ENCODE measurements at places on chromosomes 13 and 19. TPM values are rescaled to one million over a fixed set of nuclear protein-coding genes. Genes with fewer than 3 reads are reported as not detected.

DNA sequence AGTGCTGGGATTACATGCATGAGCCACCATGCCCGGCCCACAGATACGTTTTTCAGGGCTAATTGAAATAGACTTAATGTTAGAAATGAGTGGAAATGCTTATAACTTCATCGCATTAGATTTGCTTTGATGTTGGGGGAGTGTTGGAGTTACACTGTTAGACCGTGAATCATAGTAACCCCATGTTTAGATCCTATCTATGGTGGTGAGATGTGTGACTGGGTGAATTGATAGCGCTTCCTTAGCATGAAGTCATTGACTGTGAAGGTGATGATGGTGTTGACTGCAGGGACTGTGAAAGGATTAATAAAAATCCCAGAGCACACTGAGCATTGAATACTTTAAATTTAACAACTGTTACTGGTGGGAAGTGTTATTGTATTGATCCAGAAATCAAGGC, 1.7 kb downstream of the ZNF264 start:
- no peak for DNase-seq

GRCh38 chr19:47370045-47370611, 21.0 kb downstream of the DHX34 start:
- DNase-seq = no peak

DNA sequence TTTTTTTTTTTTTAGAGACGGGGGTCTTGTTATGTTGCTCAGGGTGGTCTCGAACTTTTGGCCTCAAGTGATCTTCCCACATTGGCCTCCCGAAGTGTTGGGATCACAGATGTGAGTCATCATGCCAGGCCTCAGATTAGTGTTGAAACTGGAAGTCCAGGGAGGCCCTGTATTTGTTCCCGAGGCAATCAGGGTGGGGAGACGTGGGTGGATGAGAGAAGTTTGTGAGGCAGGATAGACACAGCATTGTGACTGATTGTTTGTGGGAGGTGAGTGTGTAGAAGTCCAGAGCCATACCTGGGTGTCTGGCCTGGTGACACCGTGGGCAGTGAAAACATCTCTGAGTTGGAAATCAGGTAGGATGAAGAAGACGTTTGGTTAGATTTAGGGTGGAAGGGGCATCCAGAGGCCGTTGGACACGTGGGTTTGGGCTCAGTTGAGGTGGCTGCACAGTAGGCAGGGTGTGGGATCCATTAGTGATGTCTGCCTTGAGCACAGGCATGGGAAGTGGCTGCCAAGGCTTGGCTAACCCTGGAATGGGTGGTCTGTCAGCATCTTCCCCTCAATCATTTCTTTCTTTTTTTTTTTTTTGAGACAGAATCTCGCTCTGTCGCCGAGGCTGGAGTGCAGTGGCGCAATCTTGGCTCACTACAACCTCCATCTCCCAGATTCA, 12.4 kb downstream of the RTN2 start:
- no peak for DNase-seq

DNA sequence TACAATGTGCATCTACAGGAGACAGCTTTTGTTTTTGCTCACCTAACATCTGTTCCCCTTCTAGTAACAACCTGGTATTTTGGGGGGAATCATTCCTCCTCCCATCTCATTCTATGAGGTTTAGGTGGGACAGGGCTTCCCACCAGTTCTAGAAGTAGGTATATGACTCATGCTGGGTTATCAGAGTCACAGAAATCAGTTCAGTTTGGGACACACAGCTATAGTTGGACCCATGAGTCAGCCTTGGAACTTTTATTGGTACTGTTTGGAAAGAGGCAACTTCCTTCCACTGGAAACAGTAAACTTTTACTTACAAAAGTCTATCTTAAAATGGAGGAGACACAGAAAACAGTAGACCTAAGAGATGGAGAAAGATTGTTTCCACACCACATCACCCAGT, 185.5 kb downstream of the DNAJC3 start:
- DNase-seq = no peak

DNA sequence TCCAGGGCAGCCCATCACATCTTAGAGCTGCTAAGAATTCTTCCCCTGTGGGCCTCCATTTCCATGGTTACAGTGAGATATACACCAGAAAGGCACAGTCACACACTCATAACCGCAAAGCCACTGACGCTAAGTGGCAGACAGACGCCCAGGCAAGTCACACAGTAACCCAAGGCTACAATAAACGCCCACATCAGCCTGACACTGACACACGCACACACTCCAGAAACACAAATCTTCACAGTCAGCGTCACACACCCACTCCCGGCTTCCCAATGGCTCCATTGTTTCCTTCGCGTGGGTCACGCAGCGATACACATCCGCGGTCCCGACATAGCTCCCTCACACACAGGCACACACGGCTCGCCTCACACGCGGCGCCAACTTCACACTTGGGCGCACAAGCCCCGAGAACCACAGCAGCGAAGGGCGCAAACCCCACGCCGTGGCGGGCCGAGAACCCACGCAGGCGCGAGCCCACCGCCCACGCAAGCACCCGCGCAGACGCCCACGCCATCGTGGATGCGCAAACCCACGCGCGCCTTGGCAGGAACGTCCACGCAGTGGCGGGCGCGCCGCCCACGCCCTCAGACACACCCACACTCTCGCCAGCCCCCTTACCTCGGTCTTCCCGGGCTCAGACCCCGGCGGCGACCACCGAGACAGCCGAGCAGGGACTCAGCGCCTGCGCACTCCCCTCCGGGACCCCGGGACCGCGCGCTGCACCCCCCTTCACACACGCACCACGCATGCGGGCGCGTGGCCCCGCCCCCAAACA, at the start of gene ZNF667:
Gene ZNF667 (minus strand): TSS at position 695 of the 778 bp plus-strand sequence. CDS start 14,975 bp downstream, outside the sequence.
- no peak for DNase-seq

- DNase-seq = no peak
Measured at GRCh38 chr19:35293363-35293739, 1.4 kb downstream of the MAG start.

DNA sequence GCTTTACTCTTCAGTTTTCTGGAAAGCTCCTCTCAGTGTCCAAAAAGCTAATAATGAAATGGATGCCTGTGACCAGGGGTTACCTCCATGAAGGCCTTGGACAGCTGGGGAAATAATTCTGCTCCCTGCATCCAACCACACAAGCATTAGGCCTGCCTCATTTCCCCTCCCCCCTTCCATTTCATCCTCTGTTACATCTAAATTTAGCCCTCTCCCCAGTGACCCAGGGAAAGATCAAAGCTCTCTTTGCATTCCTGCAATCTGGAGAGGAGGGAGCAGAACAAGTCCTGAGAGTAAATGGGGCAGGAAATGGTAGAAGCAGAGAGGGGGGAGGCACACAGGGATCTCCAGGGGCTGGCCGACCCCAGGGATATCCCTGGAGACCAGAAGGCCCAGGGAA, 452.7 kb downstream of the TSHZ3 start:
- no peak for DNase-seq

DNA sequence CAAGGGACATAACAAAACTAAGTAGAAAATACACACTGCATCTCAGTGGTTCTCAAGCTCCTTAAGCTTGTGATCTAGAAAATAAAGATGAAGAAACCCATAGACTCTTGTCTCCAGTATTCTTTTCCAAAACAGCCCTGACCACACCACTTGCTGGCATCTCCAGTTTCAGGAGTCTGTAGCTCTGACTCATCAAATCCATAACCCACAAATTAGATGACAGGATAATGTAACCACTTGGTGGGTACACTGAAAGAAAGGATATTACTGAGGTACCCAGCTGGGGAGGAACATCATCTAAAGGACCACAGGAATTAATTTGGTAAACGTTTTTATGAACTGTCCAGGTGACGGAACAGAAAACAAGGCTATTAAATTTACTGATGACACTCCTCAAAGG, 214.7 kb downstream of the VWA8 start:
- no peak for DNase-seq

GRCh38 chr13:74062933-74063332, 71.3 kb downstream of the KLF12 start:
- no peak for DNase-seq

- no peak for DNase-seq
Measured at GRCh38 chr13:30898678-30899241, 7.3 kb upstream of the MEDAG start.

GRCh38 chr13:75333103-75333502, 148.9 kb downstream of the TBC1D4 start:
- DNase-seq = no peak

DNA sequence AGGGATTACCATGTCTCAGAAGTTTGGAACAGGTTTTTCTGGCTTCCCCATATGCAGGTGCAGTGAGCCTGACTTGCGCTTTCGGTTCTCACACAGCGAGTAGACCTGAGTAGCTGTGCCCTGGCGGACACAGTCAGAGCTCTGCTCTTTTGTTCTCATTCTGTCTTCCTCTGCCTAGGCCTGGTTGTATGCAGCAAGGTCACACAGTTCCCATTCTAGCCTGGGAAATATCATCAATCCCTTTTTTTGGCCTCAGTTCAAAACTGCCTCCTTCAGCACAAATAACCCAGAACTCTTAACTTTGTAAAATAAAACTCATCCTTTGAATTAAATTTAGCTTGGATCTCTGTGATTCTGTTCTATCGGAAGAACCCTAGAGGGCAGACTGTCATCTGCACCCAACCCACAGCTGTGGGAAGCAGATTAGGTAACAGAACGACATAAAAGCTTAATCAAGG, 10.2 kb downstream of the OXGR1 start:
- DNase-seq = no peak

- no peak for DNase-seq
Measured at GRCh38 chr13:101341464-101341863, 74.8 kb downstream of the NALCN start.

DNA sequence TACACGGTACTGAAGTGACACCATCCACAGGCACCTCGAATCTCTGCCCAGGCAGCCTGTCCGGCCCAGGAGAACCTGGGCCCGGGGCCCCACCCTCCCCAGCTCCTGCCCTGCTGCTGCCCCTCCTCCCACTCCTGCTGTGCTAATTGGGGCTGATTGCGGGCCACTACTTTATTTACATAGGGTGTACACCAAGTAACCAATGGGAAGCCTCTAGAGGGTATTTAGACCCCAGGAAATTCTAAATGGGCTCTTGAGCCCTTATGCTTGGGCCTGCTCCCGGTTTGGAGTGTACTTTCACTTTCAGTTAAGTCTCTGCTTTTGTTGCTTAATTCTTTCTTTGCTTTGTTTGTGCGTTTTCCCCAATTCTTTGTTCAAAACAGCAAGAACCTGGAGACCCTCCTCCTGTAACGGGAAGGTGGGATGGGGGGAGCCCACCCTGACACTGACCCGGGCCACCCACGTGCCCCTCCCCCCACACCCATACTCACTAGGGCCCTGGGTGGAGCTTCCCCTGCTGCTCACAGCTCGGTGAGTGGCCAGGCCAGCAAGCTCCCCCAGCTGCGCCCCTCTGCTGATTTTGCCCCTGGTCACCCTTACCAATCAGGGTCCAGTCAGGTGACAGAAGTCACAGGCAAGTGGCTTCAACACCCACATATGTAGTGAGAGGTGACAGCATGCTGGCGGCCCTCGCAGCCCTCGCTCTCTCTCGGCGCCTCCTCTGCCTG, 9.4 kb downstream of the SCGB2B2 start:
- DNase-seq = no peak

DNA sequence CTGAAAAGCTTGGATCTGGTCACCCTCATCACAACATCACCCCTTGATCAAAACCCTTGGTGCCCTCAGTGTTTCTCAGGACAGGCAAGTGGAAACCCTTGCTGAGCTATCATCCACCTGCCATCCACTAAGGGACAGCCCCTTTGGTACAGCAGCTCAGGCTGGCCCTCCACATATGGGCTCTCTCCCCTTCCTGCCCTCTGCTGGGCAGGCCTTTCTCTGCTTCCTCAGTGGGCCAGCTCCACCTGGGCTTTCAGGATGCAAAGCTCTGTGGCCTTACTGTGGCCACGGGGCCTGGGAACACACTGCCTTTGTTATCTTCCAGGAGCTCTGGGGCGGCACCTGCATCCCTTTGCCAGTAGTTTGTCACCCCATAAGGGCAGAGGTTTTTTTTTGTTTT, 4.9 kb downstream of the SUGP1 start:
- DNase-seq = no peak

- no peak for DNase-seq
Measured at GRCh38 chr19:12668932-12669269, 2.3 kb downstream of the WDR83 start.

DNA sequence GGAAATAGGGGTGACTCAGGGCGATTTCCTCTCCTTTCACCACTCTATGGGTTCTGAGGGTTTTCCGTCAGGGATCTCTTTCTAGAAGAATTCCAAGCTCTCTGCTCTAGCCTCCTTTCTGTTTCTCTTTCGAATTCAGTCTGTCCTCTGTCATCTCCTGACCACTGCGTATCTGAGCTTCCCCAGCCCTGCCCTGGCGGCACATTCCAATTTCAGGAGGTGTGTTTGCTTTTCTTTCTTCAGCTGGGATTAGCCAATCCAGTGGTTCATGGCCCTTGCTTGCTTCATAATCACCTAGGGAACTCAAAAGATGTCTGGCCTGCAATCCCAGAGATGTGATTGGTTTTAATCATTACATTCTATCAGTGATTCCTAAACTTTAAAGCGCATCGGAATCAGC, 9.4 kb downstream of the IFNL2 start:
- peak; percentile 75 for DNase-seq

GRCh38 chr13:107852072-107852471, 363.3 kb downstream of the LIG4 start:
- DNase-seq = no peak

GRCh38 chr19:6535558-6536137, 4.8 kb downstream of the TNFSF9 start:
- DNase-seq = no peak

Gene FUT1
- 0.43 TPM for total RNA-seq

Gene CGB8
- not detected for total RNA-seq

Gene SULT2A1
- total RNA-seq = 347 TPM

Gene ATP4A
- not detected for total RNA-seq

Gene FGF21
- 0.75 TPM for total RNA-seq

Gene C1QTNF9
- 0.18 TPM for total RNA-seq

Gene OR7C1
- not detected for total RNA-seq

Gene VSTM1
- not detected for total RNA-seq

Gene CASP14
- total RNA-seq = not detected

Gene ANGPTL8
- total RNA-seq = 202 TPM

Gene KLK11
- total RNA-seq = not detected

Gene ADPRHL1
- total RNA-seq = 1.2 TPM

Gene DCUN1D2
- 10.0 TPM for total RNA-seq
